ENCODE measurements at places on chromosomes 7 and 10. TPM values are rescaled to one million over a fixed set of nuclear protein-coding genes. Genes with fewer than 3 reads are reported as not detected.

The GDF2 gene
- polyA plus RNA-seq = not detected

The ABLIM1 gene
- polyA plus RNA-seq = 55.6 TPM

The GFRA1 gene
- not detected for polyA plus RNA-seq

The CNTNAP2 gene
- polyA plus RNA-seq = 0.59 TPM

The CALCR gene
- polyA plus RNA-seq = not detected

The ACTL6B gene
- polyA plus RNA-seq = not detected
